ENCODE measurements at places on chromosomes 1 and 21. TPM values are rescaled to one million over a fixed set of nuclear protein-coding genes. Genes with fewer than 3 reads are reported as not detected.

FLG2 gene
- total RNA-seq: 0.37 TPM

CD34 gene
- 14.0 TPM for total RNA-seq

CLCA4 gene
- total RNA-seq: 1.1 TPM

SH2D2A gene
- 11.6 TPM for total RNA-seq

VPS45 gene
- 41.9 TPM for total RNA-seq

NID1 gene
- total RNA-seq: 214 TPM

KRTAP20-1 gene
- total RNA-seq: not detected

FBLIM1 gene
- total RNA-seq: 56.7 TPM
